CMK (cell line): ENCODE measurements at places on chromosomes 12 and 14.

DNA sequence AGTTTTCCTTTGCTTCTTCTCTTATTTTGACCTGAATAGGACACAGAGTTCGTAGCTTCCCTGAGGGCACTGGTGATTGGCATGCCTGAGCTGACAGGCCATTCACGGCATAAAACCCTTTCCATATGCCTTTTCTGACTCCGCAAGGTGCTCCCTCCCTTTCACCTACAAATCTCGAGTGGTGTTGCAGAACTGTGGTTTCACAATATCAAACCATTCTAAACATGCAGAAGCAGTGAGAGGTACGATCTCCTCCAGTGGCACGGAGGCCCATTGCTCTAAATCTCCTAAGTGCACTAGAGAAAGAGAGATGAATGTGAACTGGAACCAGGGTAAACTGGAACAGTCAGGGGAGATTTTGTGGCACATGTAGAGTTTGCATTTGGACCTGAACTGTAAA is 23.9 kb downstream of the CLSTN3 start:
- no peak for DNase-seq

DNA sequence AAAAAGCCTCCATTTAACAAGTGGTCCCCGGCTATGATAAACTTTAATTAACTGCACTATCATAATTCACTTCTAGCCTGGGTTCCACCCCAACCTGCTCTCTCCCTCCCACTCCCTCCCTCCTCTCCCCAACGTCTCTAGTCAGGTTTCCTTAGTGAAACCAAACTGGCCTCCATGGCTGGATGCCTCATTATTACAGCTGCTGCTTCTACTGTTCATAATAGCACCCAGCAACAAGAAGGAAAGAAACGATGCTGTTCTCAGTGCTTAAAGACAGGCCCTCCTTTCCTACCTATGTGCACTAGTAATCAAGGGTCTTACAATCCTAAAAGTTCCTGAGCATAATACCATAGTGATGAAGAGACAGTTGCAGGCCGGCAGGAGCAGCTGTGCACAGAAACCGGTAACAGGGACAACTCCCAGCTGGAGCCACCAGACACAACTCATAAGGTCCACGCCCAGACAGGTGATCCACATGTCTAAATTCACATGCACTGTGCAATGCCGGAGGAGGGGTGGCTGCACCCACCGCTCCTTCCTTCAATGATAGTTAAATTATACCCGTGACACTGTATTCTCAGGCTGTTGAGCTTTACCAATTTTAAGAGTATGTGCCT is 6.2 kb downstream of the IRF2BPL start:
- no peak for DNase-seq

GRCh38 chr12:75542942-75543341 is 31.5 kb upstream of the KRR1 start:
- DNase-seq, result no peak

- DNase-seq, result no peak
These were observed 213.4 kb downstream of the EGLN3 start for GRCh38 chr14:33737446-33737845.

- DNase-seq, result no peak
These were observed 49.2 kb upstream of the ANP32D start for GRCh38 chr12:48423171-48423570.

DNA sequence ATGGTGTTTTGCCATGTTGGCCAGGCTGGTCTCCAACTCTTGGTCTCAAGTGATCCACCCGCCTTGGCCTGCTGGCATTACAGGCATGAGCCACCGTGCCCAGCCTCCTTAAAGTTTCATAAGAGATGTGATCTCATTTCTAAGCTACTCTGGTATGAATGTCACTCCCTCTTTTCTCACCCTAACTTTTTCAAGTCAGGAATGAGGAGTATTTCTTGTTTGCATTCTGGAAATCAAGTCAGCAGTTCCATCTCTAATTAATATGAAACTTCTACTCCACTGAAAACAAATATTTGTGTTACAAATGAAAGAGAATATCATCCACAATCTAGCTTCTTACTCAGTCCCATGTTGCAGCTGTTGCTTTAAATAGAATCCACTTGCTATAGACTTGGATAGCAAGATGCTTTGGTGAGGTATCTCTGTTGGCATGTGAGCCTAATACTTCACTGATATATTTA is 61.3 kb downstream of the ARF6 start:
- no peak for DNase-seq
